Femur (tissue), 1 donor: ENCODE measurements at places on chromosomes 3 and 15.

- no peak for DNase-seq
Observed at GRCh38 chr3:46334741-46335478, 19.0 kb upstream of the CCR2 start.

DNA sequence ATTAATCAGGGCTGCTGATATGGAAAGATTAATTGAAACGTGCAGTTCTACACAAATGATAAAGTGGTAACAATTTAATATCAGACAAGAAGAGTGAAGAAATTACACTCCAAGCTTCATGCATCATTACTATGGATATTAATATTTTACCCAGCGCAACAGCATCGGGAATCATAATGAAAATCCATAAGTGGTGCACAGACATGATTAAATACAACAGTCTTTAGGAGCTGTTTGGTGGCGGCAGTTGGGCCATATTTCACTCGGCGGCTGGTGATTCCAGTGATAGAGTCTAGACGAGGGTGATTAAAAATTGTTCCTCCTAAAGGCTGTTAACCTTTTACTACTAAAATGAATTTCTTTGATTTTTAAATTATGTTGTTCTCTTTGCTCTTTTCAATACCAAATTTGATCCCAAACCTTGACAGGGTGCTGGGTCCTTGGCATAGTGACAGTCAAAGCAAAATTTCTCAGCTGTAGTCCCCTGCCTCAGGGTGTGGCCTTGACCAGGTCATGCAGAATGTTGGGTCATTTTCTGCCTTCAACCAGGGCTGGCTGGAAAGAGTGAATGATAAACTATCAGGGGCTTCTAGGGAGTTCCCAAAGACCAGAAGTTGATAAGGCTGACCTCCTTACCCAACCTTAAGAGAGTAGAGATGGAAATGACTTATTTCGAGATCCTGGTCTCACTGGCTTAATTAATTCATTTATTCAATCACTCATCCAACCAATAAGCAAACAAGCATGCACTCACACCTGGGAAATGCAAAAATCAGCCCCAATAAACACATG is 392.0 kb downstream of the IL20RB start:
- no peak for DNase-seq

GRCh38 chr3:125189378-125190165 is 23.0 kb downstream of the SLC12A8 start:
- no peak for DNase-seq

DNA sequence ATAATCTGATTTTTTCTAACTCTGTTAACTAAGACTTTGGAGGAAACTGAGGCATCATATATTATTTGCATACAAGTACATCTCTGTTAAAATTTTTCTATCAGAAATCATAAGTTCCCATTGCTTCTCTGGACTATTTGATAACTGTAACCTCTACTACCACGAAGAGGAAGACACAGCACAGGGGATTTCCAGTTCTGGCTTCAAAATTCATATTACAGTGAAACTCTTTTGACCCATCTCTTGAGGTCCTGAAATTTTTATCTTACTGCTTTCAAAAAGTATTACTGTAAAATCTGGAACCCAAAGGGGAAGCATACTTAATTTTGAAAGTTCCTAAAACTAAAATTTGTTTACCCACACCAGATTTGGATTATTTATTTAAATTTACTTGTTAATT is 4.2 kb downstream of the PLSCR1 start:
- DNase-seq = no peak

DNA sequence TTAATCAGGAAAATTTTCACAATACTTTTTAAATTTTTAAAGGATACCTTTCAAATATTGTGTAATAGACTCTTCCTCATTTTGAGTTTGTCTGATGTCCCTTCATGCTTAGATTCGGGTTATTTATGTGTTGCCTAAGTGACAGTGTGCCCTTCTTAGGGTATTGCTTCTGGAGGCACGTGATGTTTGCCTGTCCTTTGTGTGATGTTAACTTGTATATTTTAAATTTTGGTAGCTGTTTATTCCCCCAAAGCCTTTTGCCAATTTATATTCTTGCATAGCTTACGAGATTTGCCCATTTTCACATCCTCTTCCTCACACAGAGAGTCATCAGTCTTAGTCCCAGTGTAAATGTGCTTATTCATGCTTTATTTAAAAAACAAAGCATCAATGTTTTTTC is 433.1 kb downstream of the EPHB1 start:
- DNase-seq = no peak

DNA sequence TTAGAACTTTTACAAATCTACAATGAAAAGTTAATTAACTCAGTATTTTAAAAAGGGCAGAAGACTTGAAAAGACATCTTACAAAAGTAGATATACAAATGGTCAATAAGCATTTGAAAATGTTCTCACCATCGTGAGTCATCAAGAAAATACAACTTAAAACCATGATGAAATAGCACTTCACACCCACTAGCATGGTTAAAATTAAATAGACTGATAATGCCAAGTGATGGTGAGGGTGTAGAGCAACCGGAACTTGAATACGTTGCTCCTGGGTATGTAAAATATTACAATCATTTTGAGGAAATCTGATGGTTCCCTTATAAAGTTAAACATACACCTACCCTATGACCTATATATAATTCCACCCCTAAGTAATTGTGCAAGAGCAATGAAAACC is 319.8 kb upstream of the UMPS start:
- DNase-seq = no peak

DNA sequence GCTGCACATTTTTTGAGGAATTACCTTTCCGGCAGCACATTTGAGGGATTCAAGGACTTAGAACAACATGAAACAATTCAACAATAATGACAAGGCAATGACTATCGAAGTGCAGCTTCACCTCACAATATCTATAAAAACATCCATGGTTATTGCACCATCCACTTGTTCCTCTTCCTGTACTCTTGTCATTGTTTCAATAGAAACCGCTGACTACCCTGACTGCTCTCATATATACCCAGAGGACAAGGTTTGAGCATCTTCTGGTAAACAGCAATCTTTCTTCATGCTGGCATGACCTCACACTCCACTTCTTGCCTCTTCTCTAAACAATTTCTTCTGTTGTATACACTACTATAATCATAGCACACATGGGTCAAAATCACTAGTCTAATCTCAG is 864.9 kb downstream of the FHIT start:
- no peak for DNase-seq

GRCh38 chr3:4852780-4853748 is 126.2 kb upstream of the BHLHE40 start:
- no peak for DNase-seq

GRCh38 chr3:137325170-137325569 is 367.4 kb downstream of the IL20RB start:
- DNase-seq = no peak

- peak; percentile 91 for DNase-seq
Observed at GRCh38 chr3:50616003-50616769, 765 bp upstream of the MAPKAPK3 start.

DNA sequence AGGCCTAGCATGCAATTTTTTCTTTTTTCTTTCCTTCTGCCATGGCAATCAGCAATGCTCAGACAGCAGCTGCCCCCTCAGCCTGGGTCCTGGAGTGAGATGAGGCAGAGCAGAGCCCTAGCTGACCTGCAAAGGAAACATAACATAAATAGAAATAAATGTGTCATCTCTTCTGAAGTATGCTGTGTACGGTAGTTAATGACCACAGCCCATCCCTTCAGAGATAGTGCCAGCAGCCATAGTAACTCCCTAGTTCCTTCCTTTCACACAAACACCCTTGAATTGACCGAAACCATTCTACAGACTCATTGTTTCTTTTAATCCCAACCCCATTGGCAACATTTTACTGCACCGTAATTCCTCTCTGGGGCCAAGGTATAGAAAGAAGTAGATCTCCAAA is 8.4 kb upstream of the CD47 start:
- DNase-seq = no peak

GRCh38 chr3:160437083-160437455 is 12.5 kb downstream of the TRIM59 start:
- DNase-seq = no peak

DNA sequence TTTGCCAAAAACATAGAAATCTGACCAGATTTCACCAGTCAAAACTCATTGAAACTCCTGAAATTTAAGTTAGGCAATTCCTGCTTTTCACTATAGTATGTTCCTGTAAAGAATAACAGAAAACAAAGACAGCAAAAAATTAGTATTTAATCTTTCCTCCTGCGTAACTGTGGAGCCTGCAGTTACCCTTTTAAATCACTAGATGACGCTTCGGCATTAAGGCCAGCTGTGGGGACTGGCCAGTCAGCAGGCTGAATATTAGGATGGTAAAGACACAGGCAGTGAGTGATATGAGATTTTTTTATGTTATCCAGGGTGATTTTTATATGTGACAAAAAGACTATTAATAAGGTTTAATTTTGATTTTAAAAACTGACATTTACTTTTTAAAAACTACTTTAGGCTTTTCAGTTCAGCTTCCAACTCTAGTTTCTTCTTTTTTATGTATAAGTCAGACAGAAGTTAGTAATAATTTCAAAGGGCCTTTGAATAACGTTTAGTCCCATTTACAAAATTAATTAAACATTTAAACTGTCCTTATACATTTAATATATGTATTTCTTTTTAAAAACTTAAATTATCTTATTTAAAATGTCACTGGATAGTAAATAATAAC is 165.1 kb downstream of the PPM1L start:
- DNase-seq = peak; percentile 32

- DNase-seq = no peak
Observed at GRCh38 chr3:126494204-126494969, 18.7 kb upstream of the ZXDC start.

- DNase-seq = no peak
Observed at GRCh38 chr3:56633602-56634535, 49.2 kb downstream of the TASOR start.

DNA sequence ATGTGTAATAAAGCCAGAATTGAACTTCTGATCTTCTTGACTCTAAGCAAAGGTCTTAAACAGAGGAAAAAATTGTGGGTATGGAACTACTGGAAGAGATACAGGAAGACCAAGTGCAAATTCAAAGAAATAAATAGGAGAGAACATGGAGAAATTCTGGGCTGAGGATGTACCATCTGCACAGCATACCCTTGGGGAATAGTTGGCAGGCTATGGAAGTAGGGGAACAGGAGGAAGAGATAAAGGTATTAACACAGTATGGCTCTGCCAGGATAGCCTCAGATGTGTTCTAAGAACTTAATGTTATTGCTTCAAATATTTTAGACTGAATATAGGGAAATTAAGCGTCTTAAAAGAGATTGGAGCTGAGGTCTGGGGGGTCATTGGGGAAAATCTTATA is 485.4 kb downstream of the CNTN3 start:
- DNase-seq = no peak

DNA sequence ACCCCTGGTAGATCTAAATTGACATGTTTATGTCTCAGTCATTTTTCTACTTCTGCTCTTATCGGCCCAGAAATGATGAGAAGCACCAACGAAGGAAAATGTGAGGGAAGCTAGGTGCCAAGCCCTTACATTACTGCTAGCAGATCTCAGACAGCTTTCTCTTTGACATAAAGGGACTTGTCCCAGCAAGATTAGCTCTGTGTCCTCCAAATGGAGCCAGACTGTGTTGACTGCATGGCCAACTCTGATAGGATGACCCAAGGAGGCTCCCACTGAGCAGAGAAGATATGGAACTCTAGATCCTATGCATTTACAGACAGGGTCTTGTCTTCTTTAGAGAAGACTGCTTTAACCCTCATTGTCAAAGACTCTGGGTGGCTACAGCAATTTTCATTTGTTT is 2.8 kb upstream of the MCTP2 start:
- DNase-seq = no peak

- no peak for DNase-seq
Observed at GRCh38 chr15:41281236-41281635, 50.2 kb downstream of the CHP1 start.

- no peak for DNase-seq
Observed at GRCh38 chr3:60095930-60096329, 1046.1 kb upstream of the CFAP20DC start.

- DNase-seq = no peak
Observed at GRCh38 chr3:55595420-55595819, 108.3 kb upstream of the WNT5A start.

DNA sequence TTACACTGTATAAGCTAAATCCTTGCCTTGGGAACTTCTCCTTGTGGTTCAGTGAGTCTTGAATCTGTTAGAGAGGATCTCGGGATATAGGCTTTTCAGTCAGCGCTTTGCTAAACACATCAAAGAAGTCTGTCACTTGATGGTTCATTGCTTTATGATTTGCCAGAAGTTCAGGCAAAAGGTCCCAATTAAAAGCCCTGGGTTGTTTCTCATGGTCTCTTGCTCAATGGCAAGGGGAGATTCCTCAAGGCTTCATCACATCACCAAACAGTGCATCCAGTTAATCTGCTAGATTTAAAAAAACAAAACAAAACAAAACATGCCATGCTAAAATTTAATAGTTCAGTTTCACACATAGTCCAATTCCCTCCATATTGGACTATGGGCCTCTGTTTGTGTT is 114.8 kb downstream of the FILIP1L start:
- DNase-seq = no peak

- no peak for DNase-seq
Observed at GRCh38 chr3:36501616-36502015, 121.3 kb downstream of the STAC start.

DNA sequence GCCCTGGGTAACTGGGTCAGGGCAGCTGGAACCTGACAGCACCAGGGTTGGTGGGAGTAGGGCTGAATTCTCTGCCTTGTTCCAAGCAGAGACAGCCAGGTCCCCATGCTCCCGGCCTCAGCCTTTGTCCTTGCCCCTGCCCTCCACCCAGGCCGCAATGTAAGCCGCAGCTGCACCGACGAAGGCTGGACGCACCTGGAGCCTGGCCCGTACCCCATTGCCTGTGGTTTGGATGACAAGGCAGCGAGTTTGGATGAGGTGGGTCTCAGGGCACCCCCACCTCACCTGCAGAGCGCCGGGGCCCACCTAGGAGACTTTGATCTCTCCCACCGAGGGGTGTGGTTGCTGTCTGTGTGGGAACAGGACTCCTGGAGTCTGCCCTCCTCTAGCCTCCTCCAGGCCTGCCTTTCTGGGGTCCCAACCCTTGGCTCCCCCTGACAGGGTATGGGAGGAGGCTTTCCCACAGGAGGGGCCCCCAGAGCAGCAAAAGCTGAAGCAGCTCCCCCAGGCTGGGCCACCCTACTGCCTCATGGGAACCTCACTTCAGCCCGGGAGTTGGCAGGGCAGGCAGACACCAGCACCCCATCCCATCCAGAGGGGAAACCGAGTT is 23.4 kb downstream of the VIPR1 start:
- DNase-seq = no peak

DNA sequence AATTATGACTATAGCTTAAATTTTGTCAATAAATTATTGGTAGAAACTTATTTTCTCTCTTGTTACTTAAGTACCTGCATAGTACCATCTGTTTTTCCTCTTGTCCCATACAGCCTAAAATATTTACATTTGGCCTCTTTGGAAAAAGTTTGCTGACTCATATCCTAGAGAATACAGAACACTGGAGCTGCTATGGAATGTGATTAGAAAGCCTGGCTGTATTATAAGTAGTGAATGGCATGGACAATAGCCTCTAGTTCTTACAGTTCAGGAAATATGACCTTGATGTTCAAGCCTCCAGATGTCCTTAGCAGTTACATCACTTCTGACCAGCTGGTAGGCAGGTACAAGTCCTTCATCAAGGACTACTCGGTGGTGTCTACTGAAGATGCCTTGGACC is 28.3 kb downstream of the ST8SIA2 start:
- DNase-seq = no peak

GRCh38 chr3:67509471-67510075 is 144.8 kb downstream of the SUCLG2 start:
- DNase-seq = no peak
